ENCODE measurements at places on chromosomes 3 and 15.
A peak's percentile ranks its signal among the peaks of the same experiment; 100 is the strongest.

DNA sequence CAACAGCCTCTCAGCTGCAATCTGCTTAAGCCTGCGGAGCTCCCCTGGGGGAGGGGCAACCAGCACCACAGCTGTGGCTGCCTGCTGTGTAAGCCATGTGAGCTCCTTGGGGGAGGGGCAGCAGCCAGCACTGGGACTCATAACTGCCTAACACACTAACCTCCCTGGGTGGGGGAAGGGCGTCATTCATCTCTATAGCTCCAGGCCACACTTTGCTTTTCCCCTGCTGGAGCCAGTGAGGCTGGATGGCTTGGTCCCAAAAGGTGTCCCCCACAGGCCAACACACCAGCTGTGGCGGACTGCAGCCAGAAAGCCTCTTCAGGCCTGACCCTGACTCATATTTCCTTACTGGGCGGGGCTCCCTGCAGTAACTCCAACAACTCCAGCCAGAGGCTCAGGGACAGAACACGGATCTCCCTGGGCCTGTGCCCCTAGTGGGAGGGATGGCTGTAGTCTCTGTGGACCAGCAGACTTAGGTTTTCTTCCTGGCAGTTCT is 129.8 kb downstream of the PPM1L start:
- DNase-seq = no peak

DNA sequence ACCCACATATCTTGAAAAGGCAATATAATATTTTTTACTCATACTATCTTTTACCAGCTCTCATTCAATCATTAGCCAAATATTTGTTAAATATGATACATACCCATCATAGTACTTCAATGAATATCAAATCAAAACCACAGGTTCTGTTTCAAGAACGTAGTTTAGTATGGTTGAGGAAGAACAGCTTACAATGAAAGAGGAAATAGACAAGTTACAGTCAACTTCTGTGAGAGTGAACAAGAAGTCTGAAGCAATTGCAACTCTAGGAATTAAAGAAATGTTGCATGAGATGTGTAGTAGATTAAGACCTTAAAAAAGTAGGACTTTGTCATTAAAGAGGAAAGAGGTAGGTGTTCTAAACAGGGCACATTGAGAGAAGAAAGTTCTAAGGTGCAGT is 9.3 kb downstream of the BCHE start:
- no peak for DNase-seq

DNA sequence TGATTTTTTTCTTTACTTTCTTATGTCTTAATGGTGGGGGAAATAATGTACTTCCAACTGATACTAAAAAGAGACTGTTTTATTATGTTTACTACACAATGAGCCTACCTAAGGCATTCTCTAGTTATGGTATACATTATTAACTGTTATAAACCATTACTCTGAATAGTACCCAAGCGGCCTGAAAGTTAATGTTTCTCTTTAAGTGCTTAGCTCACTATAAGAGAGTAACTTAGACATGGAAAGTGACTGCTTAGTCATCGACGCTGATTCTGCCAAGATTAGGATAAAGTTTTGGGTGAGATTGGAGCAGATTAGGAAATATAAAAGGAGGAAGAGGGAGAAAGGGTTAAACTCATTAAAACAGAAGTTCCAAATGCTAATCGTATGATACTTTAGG is 365.0 kb downstream of the NLGN1 start:
- no peak for DNase-seq

DNA sequence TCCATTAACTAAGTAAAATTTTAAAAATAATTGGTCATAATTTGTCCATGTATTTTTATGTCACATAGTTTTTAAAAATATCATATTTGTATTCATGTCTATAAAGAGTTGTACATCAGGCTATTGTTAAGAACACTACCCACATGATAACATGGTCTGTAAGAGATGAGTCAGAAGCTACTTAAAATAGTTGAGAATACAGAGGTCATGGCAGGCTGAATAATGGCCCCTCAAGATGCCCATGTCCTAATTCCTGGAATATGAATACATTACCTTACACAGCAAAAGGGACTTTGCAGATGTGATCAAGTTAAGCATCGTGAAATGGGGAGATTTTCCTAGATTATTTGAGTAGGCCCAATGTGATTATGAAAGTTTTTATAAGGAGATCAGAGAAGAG is 782.9 kb upstream of the GOLIM4 start:
- DNase-seq = no peak

DNA sequence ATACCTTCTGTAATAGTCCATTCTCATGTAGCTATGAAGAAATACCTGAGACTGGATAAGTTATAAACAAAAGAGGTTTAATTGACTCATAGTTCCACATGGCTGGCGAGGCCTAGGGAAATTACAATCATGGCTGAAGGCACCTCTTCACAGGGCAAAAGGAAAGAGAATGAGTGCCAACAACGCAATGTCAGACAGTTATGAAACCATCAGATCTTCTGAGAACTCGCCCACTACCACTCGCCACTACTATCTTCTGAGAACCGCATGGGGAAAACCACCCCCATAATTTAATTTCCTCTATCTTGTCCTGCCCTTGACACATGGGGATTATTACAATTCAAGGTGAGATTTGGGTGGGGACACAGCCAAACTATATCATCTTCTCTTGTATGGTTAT is 406.8 kb upstream of the CBLB start:
- DNase-seq = no peak

DNA sequence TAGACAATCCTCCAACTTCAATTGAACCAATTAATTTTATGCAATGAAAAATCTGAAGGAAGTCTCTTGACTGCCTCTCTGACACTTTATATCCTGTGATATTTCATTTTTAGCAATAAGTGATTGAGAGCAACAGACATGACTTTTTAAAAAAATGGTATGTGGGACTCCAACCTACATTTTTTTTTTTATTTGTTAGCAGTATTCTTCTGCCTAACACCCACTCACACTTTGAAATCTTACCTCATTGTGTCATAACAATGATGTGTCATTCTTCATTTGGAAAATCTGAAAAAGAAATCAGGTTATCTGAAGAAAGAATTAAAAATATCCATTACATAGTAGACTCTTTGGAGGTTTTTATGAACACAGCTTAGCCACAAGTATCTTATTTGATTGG is 541.3 kb upstream of the KCNMB2 start:
- no peak for DNase-seq

DNA sequence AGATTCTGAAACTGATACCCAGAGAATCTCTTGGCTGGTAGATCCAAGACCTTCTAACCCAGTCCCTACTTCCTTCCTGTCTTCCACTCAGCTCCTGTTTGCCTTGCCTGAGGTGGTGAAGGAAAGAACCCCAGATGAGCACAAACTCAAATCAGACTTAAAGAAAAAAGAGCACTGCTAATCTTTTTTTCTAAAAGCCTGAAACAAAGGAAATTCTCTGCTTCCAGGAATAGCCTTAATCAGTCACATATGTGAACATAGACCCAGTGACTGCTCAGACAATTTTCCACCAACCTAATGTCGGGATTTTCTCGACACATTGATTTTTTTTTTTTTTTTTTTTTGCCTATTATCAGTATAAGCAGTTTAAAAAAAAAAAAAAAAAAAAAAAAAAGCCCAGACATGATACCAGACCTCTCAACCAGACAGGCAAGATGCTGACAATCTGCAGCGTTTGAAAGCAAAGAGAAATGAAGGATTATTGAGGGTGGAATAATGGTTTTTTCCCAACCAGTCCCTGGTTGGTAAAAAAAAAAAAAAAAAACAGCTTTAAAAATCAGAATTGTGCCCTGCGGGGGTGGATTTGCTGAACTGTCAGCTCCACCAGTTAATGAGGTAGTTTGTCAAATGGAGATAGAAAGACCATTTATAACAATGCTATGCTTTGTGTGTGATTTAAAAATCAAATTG is 256.8 kb upstream of the RARB start:
- DNase-seq = no peak

DNA sequence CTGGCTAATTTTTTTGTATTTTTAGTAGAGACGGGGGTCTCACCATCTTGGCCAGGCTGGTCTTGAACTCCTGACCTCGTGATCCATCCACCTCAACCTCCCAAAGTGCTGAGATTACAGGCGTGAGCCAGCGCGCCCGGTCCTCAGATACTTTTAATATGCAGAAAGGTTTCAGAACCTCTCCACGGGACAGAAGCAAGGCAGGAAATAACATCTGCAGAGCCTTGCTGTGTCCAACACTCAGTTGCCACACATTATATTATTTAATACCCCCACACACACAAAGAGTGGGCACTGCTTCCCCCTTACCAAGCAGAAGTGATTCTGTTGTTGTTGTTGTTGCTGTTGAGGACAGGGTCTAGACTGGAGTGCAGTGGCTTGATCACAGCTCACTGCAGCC is 28.0 kb downstream of the OSBPL10 start:
- no peak for DNase-seq

DNA sequence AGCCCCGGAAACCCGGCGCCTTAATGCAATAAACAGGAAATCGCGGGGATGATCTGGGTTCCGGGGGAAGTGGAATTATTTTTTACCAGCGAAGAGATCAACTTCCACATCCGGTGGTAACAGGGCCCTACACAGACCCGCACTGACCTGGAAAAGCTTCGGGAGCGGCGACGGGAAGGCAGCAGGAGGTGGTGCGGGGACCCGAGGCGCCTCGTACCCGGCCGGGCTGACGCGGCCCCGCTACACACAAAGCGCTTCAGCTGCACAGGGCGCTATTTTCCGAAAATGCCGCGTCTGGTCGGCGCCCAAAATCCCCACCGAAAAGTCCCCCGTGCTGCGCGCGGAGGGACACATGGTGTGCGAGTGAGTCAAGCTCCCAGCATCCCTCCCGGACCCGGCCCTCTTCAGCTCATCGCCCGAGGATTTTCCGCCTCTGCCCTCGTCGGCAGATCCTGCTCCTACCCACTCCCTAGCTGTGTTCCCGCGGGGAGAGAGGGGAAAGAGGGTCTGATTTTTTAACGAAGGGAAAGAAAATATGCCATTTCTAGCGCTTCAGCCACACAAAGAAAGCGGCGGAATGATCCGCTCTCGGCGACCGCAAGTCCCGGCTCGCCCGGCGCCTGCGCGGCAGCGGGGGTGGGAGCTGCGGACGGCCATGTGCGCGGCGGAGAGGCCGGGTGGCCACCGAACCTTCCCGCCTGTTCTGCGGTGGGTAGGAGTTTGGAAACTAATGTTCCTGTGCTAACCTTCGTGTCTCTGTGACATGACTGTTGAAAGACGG is at the start of gene GABPB1:
Gene GABPB1, minus strand, starts transcription at position 361 of the 781 bp plus-strand sequence. CDS start 45,400 bp downstream, outside the sequence.
- DNase-seq = peak; percentile 74

- no peak for DNase-seq
Measured at GRCh38 chr15:81189583-81190283, 6.9 kb upstream of the IL16 start.

DNA sequence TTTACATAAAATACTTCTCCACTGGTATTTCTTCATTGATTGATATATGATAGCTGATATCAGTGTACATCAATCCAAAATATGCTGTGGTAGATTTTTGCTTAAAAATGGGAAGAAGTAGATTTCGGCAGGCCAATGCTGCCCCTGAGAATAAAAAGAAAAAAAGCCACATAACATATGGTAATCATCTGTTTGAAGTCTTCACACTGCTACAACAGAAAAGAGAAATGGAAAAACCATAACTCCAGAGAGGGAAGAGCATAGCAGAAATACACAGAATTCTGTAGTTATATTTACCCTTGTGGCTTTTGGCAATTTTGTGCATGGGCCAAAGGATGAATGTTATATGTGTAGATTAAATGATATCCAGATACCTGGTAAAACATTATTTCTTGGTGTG is 143.1 kb upstream of the KCNMB2 start:
- no peak for DNase-seq

DNA sequence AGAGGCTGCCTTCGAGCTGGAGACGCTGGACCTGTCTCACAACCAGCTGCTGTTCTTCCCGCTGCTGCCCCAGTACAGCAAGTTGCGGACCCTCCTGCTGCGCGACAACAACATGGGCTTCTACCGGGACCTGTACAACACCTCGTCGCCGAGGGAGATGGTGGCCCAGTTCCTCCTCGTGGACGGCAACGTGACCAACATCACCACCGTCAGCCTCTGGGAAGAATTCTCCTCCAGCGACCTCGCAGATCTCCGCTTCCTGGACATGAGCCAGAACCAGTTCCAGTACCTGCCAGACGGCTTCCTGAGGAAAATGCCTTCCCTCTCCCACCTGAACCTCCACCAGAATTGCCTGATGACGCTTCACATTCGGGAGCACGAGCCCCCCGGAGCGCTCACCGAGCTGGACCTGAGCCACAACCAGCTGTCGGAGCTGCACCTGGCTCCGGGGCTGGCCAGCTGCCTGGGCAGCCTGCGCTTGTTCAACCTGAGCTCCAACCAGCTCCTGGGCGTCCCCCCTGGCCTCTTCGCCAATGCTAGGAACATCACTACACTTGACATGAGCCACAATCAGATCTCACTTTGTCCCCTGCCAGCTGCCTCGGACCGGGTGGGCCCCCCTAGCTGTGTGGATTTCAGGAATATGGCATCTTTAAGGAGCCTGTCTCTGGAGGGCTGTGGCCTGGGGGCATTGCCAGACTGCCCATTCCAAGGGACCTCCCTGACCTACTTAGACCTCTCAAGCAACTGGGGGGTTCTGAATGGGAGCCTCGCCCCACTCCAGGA is 21.1 kb downstream of the NRROS start:
- no peak for DNase-seq

Data from activated T-cell treated with anti-CD3 and anti-CD28 coated beads for 1 hour (primary cell).